ENCODE measurements at places on chromosomes 5 and 9. TPM values are rescaled to one million over a fixed set of nuclear protein-coding genes. Genes with fewer than 3 reads are reported as not detected.

- peak; percentile 56 for DNase-seq
Measured at GRCh38 chr5:58135571-58136335, 324.1 kb downstream of the PLK2 start.

OR13D1 gene
- total RNA-seq = not detected

DNA sequence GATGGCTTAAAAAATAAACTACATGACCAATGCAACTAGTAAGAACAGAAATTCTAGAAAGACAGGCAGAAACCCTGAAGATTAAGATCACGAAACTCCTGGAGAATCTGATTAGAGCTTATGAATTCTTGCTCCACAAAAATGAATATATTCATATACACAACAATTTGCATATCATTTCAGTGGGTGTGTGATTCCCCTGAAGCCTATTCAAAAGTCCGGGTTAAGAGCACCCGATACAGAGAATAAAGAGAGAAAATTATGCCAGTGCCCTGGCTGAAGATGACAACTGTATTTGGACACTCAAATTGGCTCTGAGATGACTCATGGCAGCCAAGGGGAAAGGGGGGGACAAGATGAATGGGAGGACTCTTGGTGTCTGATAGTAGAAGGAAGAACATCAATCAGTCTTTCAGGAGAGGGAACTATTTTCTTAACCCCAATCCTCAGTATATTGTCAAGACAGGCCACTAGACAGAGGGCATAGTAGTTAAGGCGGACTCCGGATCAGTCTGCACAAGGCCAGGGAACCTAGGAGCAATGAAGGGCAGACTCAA is 6.0 kb downstream of the TMOD1 start:
- DNase-seq = peak; percentile 8

- DNase-seq = no peak
Measured at GRCh38 chr9:137147793-137148160, 8.8 kb downstream of the GRIN1 start.

GRCh38 chr5:152607401-152608160 is 202.5 kb upstream of the NMUR2 start:
- DNase-seq = no peak

- no peak for DNase-seq
Measured at GRCh38 chr5:68086439-68086838, 129.1 kb upstream of the PIK3R1 start.

IGFBPL1 gene
- 9.1 TPM for total RNA-seq

DNA sequence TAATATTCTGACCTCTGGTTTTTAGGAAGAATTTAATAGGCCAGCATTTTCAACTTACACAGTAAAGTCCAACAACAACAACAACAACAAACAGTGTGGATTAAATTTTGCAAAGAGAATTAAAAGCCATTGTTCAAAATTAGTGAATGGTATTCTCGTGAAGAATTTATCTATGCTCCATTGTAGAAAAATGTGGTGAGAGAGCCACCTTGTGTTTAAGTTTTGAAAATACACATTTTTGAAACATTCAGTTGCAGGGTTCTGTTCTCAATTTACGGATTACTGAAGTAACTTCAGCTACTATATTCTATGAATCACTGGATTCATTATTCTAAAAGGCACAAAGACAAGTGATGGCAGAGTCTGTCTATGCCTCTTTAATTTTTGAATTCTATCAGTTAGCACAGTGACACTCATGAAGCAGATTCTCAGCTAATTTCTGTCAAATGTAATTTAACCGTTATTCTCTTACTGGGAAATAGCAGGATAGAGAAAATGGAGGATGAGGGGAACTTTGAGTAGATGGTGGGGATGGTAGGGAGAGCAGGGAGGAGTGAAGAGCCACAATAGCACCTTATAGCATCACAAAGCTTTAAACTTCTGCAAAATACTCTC is 11.0 kb downstream of the CCDC152 start:
- no peak for DNase-seq

DNA sequence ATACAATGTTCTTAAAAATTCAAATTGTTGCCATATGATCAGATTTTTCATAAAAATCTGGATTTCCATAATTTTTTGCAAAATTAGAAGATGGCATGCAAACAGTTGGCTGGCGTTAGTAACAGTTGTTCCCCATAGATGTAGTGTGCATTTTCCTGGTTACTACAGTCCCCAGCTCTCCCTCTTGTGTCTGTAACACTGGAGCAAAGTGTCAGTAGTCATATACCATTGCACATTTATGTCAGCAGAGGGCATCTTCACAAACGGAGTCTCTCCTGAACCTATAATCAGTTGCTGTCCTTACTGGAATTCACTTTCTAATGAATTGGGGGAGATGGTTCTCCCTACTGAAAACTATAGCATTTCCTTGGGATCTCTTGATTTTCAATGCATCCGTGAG is 44.7 kb upstream of the DMAC1 start:
- DNase-seq = no peak

GRCh38 chr5:42487077-42487476 is 63.8 kb downstream of the GHR start:
- DNase-seq = no peak

GRCh38 chr9:450057-450456 is 235.4 kb downstream of the DOCK8 start:
- DNase-seq = no peak

SPINK4 gene
- not detected for total RNA-seq

INSL6 gene
- total RNA-seq = not detected

CRB2 gene
- not detected for total RNA-seq

COL5A1 gene
- 148 TPM for total RNA-seq

- DNase-seq = no peak
Measured at GRCh38 chr5:178241688-178242231, 9.2 kb upstream of the PHYKPL start.

ABO gene
- total RNA-seq = not detected

PCDHB9 gene
- total RNA-seq = 3.8 TPM

DNA sequence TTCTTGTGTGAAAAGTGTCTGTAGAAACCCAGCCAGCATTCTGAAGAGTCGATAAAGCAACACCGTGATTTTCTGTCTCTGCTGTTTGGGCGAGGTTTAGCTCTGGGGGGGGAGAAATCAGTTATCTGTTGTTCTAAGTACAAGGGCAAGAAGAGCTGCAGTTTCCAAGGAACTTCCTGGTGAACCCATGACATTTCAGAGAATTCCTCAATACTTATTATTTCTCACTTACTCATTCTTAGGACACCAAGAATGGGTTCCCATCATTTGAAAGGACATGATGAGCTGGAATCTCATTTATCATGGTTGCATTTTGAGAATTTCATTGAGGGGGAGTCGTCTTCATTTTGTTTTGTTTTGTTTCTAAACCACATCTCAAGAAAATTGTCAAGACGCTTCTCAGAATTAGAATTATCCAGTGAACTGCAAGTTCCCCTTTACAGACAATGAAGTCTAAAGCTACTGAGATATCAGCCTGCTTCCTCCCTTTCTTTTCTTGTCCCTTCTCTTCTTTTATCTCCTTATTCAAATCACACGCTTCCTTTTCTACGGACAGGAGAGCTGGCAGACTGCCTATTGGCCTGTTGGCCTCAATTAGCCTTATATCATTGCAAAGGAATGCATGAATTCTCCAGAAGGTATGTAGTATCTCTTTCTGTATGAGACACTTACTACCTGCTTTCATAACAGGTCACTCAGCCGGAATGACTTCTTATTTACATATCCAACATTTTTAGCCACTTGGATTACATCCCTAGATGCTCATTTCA is 53.7 kb downstream of the ZNF462 start:
- DNase-seq = peak; percentile 85

PCDHA8 gene
- total RNA-seq = 0.13 TPM

- DNase-seq = no peak
Measured at GRCh38 chr5:56580864-56581263, 234.5 kb upstream of the MAP3K1 start.

ELOVL7 gene
- 0.05 TPM for total RNA-seq

SPAAR gene
- total RNA-seq = not detected

CCNJL gene
- total RNA-seq = 12.9 TPM

AK3 gene
- 47.2 TPM for total RNA-seq

DNA sequence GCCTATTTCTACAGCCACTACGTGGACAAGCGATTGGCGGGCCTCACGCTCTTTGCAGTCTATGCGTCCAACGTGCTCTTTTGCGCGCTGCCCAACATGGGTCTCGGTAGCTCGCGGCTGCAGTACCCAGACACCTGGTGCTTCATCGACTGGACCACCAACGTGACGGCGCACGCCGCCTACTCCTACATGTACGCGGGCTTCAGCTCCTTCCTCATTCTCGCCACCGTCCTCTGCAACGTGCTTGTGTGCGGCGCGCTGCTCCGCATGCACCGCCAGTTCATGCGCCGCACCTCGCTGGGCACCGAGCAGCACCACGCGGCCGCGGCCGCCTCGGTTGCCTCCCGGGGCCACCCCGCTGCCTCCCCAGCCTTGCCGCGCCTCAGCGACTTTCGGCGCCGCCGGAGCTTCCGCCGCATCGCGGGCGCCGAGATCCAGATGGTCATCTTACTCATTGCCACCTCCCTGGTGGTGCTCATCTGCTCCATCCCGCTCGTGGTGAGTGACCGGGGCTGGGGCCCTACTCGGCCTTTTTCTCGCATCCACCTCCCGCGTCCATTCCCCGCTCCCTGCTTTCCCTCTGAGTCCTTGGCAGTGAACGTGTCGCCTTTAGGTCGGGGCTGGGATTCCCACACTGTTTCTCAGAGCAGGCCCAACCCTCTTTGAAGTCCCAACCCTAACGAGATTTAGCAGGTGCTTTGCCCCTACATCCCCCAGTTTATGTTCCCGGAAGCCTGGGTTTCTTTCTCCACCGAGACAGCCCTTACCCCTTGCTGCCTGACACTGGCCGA is 1.8 kb downstream of the PTGER4 start:
- DNase-seq = no peak

- DNase-seq = no peak
Measured at GRCh38 chr5:93596310-93596675, 13.3 kb downstream of the NR2F1 start.

DNA sequence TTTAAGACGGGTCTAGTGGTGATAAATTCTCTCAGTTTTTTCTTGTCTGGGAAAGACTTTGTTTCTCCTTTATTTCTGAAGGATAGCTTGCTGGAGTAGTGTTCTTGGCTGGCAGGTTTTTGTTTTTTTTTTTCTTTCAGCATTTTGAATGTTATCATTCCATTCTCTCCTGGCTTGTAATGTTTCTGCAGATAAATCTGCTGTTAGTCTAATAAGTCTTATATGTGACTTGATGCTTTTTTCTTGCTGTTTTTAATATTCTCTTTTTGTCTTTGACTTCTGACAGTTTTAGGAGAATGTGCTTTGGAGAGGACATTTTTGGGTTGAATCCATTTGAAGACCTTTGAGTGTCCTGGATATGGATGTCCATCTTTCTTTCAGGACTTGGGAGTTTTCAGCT is 16.0 kb downstream of the HSD17B4 start:
- DNase-seq = no peak

DNA sequence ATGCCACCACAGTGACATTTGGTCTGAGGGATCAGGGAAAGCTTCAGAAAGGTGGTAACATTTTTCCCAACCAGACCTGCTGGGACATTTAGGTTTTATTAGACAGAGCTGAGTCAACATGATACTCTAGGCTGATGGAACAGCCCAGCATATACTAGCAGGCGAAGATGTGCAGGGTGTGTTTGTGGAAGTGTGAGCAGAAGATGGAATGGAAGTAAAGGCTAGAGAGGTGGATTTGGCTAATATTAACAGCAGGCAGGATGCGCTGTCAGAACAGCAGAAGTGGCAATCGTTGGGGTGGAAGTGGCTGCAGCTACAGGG is 340.6 kb downstream of the ASTN2 start:
- no peak for DNase-seq

DNA sequence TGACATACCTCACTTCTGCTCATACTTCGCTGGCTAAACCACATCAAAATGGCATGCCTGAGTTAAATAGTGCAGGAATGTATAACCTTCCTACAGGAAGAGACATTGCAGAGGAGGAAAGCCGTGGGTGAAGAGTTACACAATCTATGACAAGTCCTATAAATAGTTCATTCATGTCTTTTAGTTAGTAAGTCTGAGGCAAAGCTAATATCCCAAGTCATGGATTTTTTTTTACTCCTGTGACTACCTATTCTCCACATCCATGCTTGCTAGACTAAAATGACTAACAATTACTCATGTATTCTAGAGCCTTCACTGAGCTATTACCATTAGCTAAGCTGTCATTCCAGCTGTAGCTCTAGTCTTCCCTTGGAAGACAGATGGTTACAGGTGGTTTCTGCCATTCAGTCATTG is 391.3 kb downstream of the NR2F1-AS1 start:
- DNase-seq = peak; percentile 51

DNA sequence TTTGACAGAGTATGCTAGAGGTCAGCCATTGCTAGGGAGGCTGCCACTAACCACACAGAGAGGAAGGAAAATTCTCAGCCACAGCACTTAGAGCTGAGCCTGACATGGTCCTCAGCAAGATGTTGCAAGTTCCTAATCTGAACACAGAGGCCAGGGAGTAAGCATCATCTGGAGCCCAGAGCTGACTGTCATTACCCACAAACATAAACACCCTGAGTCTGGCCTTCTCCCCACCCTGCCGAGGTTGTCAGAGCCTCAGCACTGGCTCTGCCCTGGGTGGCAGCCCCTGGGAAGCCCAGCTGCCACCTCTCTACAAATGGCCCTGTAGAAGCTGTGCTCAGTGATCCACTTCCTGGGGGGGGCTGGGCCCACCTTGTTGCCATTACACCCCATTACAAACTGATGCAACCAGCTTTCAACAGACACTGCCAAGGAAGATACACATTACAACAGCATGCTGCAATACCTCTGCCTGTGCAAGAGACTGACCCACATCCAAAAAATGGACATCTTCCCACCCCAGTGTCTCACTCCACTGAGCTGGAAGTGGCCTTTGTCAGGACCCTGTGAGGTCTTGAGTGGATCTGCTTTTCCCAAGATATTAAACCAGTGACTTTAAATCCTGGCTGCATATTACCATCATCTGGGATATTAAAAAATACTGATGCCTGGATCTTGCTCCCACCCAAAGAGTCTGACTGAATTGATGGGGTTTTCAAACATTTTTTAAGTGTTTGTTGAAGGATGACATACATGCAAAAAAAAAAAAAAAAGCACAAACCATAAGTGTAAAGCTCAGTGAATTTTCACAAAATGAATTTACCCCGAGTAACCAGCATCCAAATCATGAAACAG is 33.0 kb downstream of the IRF1 start:
- peak; percentile 87 for DNase-seq

GRCh38 chr9:134289241-134289875 is 36.9 kb upstream of the RXRA start:
- no peak for DNase-seq

ZSWIM6 gene
- 13.1 TPM for total RNA-seq

- DNase-seq = no peak
Measured at GRCh38 chr5:179900206-179900605, 7.5 kb downstream of the TBC1D9B start.

- peak; percentile 94 for DNase-seq
Measured at GRCh38 chr9:35072461-35073278, at the start of gene VCP. TSS of gene VCP (minus strand) at chr9:35072625. CDS start at chr9:35072353, 272 bp downstream.

GRCh38 chr5:76608833-76609232 is 14.4 kb downstream of the F2RL2 start:
- peak; percentile 43 for DNase-seq

DNA sequence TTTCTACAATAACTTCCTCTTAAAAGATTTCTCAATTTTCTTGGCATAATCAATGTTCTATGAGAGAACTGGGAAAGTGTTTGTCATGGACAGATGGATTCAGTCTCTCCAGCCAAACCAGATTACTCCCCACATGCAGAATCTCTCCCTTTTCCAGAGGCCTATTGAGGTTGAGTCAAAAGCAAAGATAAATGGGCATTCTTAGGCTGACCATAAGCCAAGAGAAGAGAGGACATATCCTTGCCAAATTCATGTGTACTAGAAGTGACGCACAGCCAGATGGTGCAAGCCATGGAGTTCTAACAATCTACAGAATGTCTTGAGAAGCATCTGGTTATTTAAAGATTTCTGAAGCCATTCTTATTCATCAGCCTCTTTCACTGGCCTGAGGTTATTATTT is 2115.0 kb downstream of the MAT2B start:
- DNase-seq = no peak

PCA3 gene
- total RNA-seq = not detected

GFI1B gene
- 0.05 TPM for total RNA-seq

Data from SJSA1 (cell line).